ENCODE measurements at places on chromosomes 3 and 15.
A peak's percentile ranks its signal among the peaks of the same experiment; 100 is the strongest.

GRCh38 chr15:101338502-101339057, 43.5 kb upstream of the SNRPA1 start:
- no peak for DNase-seq

GRCh38 chr3:107092121-107092520, 285.1 kb upstream of the CCDC54 start:
- DNase-seq: no peak

GRCh38 chr3:134312072-134312872, 61.6 kb upstream of the RYK start:
- DNase-seq: no peak

DNA sequence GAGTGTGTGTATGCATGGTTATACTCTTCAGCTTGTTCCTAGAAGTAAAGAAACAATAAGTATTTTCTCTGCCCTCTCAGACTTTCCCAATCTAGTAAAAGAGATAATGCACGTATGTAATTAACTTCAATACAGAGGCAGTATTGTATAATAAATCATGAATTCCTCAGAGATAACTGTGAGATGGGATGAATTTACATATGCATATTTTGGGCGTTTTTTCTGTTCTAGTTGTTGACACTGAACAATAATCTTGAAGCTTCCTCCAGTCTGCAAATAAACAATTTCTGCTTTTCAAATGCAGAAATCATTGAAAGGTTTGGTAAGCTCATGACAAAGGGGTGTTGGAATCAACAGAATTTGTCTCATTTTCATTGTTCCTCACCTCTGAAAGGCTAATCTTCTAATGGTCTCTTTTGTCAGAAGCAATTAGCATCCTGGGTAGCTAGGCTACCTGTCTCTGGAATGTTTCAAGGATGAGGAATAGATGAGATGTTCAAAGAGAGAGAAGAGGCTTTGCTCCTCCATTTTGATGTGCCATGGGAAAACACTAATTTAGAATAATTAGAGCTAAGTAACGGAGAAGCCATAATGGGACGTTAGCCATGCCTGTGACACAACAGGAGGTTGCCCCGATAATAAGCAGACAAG, 43.3 kb upstream of the SIAH2 start:
- DNase-seq: no peak

- DNase-seq: no peak
Measured at GRCh38 chr3:160006282-160007163, 17.9 kb downstream of the IL12A start.

DNA sequence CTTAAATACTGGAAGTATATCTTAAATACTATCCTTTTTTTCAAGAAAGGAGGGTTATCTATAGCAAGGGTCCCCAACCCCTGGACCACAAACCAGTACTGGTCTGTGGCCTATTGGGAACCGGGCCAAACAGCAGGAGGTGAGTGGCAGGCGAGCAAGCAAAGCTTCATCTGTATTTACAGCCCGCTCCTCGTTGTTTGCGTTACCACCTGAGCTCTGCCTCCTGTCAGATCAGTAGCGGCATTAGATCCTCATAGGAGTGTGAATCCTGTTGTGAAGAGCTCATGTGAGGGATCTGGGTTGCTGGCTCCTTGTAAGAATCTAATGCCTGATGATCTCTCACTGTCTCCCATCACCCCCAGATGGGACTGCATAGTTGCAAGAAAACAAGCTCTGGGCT, 26.1 kb downstream of the SUMF1 start:
- DNase-seq: no peak

DNA sequence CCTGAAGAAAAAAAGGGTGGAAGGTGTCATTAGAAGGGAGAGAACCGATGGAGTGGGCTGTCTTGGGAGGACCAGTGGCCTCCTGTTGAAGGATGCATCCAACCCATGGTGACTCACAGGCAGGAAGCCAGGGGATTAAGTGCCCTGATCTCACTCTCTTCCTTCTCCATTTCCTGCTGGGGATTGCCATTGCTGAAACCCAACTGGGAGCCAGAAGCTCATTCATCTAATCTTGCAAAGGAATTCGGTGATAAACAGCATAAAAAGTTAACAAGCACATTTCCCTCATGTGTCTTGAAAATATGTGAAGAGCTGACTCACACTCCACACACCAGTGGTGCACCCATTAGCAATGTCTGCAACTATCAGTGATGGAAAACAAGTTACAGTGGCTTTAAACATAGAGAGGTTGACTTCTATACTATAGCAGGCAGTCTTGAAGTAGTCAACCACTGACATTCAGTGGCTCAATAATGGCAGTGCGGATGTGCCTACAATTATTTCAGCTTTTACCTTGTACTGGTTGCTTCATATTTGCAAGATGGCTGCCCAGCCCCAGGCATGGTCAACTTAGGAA, 12.8 kb upstream of the CSRNP1 start:
- no peak for DNase-seq

DNA sequence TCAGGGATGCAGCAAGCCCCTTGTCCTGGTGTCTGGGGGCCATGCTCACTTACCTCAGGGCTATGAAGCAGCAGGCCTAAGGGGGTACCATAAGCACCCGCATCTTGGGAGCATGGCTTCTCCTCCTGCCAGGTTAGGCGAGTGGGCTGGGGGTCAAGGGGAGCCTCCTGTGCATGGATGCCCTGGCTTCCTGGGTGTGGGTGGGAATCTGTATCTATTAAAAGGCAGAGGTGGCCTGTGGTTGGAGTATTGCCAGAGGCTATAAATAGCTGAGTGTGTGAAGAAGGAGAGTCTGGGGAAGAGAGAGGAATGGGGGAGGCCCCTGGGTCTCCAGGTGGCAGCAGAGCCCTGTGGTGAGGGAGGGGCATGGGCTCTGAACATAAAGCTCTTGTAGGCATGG, 19.5 kb downstream of the ACVR2B start:
- DNase-seq: no peak

- DNase-seq: no peak
Measured at GRCh38 chr3:73530022-73530396, 94.7 kb downstream of the PDZRN3 start.

- no peak for DNase-seq
Measured at GRCh38 chr3:19972054-19972453, 25.2 kb downstream of the RAB5A start.

DNA sequence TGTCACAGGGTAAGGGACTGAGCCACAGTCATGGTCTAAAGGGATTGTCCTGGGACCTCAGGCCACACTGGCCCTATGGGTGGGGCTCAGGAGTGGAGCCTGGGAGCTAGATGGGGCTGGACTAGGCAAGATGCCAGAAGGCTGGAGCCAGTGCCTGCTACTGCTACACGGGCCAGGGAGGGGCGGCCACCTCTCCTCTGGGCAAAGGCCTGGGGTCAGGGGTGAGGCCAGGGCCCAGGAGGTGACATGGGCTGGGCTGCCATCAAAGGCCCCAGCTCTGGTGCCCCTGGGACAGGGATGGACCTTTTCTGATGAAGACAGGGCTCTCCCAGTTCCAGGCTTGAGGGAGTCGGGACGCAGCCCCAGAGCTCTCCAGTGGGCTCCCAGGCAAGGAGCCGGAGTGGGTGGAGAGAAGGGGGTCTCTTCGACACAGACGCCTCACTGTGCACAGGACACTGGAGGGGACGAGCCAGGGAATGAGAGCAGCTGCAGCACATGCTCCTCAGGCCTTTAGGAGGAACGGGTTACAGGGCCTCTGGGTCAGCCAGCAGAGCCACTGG, 62.1 kb upstream of the IQSEC1 start:
- DNase-seq: no peak

DNA sequence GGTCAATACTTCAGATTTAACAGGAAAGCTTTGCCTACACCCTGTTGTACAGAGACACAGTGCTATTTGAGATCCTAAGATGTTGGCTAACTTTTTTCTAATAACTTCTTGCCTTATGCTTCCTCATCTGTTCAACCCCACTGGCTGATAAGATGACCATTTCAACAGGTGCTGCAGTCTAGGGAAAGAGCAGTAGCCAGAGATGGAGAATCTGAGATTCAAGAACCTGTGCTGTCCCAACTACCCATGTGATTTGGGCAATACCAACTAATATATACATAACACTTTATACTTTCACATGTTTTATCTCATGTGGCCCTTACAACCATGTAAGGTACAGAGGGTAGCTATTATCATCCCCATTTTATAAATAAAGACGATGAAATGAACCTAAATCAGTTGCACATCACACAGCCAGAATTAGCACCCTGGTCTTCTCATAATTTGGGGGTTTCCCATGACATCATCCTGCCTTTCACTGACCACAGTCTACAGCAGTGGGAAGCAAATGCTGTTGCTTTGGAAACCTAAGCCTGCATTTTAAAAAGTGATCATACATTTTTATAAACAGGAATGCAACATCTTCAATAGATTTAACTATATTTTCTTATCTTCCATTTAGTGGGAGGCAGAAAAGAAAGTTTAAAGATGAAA, 9.7 kb downstream of the TTC23 start:
- no peak for DNase-seq

DNA sequence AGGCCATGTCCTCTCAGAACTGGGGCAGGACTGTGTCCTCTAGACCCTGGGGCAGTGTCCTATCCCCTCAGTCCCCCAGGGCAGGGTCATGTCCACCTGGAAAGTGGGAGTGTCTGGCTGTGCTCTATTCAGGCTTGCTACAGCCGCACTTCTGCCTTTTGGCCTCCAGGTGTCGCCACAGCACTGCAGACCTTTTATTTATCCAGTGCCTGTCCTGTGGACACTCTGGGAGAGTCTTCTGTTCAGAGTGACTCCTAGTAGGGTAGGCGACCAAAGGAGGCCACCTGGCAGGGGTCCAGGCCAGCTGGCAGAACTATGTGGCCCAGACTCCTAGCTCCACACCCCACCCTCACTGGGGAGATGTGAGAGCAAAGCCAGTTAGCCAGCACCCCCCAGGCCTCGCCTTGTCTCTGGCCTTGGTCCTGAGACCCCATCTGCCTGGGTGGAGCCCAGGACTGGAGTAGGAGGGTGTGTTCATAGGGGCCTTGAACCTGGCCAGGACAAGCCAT, 3.9 kb downstream of the TMIE start:
- DNase-seq: peak; percentile 45

- DNase-seq: no peak
Measured at GRCh38 chr3:59265566-59265965, 215.7 kb upstream of the CFAP20DC start.

DNA sequence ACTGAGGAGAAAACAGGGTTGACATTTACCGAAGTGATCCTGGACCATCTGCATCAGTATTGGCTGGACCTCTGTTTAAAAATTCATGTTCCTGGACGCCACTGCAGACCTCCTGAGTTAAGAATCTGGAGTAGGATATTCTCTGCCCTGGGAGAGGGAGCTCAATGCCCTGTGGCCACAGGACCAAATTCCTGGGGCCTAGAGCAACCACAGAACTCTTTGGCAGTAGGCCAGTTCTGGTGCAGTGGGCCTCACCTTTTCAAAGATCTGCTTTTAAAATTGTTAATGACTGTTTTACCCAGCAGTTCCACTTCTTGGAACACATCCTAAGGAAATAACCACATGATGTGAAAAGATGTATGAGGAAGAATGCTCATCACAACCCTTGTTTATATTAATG, 133.3 kb upstream of the ADPGK start:
- no peak for DNase-seq

- DNase-seq: no peak
Measured at GRCh38 chr3:43061101-43061895, 44.6 kb downstream of the POMGNT2 start.

DNA sequence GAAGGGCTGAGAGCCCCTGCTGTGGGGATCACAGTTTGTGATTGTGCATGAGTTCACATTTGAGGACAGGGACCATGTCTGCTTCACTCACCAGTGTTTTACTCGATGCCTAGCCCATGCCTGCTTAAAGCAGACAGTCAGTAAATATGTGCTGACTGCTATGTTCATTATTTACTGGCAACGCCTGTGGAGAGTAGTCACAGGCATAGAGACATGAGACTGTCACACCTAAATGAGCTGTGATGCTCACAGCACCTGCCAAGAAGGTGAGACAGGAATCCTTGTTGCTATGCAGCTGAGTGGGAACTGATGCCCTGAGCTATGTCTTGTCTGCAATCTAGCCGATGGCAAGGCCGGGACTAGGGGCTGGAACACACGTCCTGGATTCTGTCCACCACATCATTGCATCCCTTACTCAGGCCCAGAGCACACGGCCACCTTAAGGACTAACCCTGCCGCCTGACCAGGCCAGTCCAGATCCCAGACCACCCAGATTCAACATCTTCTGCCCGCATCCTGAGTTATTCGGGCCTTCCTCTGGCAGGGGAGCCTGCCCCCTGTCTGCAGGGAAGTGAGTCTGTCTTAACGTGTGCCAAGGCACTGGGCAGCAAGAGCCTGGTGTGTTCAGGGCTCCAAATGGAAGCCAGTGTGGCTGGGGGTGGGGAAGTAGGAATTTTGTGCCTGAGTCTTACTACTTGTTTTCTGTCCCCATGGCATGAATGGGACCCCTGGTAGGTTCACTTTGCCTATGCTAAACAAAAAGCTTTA, 44.8 kb downstream of the FGD5 start:
- DNase-seq: no peak

DNA sequence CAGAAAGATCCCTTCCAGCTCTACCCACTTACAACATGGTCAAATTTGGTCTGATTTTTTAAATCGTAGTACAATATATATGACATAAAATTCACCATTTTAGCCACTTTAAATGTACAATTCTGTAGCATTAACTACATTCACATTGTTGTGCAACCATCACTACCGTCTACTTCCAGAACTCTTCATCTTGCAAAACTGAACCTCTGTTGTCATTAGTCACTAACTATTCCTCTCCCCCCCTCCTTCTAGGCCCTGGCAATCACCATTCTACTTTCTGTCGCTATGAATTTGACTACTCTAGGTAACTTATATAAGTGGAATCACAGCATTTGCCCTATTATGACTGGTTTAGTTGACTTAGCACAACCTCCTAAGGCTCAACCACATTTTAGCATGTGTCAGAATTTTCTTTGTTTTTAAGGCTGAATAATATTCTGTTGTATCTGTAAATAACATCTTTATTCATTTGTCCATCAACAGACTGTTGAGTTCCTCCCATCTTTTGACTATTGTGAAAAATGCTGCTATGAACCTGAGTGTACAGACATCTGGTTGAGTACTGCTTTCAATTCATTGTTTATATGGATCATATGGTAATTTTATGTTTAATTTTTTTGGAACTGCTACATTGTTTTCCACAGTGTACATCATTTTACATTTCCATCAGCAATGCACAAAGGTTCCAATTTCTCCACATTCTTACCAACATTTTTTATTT, 35.5 kb upstream of the CCR2 start:
- DNase-seq: no peak

DNA sequence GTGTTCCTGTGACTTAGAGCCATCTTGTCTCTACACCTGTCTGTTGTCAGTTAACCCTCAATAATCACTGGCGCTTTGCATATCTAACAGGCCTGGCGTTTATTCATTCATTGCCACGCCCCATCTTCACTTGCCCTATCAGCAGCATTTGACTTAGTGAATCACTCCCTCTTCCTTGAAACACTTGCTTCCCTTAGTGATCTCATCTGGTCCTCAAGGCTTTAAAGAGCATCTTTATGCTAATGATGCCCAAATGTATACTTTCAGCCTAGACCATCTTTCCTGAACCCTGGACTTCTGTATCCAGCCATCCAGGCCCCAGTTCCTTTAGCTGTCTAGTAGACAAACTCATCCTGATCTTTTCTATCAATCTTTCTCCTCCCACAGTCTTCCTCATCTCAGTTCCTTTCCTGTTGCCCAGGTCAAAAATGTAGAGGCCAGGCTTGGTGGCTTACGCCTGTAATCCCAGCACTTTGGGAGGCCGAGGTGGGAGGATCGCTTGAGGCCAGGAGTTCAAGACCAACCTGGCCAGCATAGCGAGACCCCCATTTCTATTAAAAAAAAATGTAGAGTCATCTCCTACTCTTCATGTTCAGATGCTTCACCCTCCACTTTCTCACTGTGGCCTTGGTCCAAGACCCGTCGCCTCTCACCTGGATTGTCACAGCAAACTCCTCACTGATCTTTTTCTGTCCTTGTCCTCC, 1.4 kb upstream of the IGDCC4 start:
- no peak for DNase-seq

Data from effector CD8-positive, alpha-beta T cell (primary cell).